AML-193 (cell line): ENCODE measurements at places on chromosomes 1 and 21.

DNA sequence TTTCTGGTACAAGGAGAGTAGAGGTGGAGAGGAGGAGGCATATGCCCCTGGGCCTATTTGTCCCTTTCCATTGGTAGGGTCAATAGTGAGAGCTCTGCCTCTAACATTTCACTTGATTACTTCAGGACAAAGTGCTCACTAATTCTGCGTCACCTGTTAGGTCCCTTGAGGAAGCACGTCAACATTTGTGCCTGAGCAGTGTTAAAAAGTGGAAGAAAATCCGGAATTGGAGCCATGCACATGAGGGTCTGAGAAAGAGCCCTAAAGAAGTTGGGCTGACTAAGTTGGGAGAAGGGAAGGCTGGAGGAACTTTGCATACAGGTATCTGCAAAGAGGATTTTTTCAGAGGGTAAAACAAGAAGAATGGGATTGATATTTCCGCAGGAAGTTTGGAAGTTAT is 1.9 kb downstream of the SLC25A44 start:
- no peak for DNase-seq

GRCh38 chr1:12138196-12139168 is 28.3 kb upstream of the TNFRSF1B start:
- DNase-seq, result no peak

GRCh38 chr1:225699336-225699735 is 46.4 kb upstream of the ENAH start:
- no peak for DNase-seq

DNA sequence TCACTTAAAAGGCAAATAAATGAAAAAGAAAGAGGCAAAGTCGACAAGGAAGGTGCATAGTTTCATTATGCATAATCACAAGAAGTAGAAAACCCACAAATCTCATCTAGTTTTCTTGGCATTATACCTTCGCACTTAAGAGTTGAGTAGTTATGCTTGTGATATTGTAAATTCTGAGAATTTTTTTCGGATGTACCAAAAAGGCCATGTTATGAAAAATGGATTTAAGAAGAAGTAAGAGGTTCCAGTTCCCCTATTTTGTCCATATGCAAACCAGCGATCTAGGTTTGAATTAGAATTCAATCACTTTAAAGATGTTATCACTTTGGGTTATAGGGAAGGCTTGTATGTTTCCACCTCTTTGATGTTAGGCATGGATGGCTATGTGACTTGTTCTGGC is 7.9 kb upstream of the ERICH3 start:
- no peak for DNase-seq

- DNase-seq, result no peak
Measured at GRCh38 chr1:8429549-8430110, 111.7 kb downstream of the SLC45A1 start.

DNA sequence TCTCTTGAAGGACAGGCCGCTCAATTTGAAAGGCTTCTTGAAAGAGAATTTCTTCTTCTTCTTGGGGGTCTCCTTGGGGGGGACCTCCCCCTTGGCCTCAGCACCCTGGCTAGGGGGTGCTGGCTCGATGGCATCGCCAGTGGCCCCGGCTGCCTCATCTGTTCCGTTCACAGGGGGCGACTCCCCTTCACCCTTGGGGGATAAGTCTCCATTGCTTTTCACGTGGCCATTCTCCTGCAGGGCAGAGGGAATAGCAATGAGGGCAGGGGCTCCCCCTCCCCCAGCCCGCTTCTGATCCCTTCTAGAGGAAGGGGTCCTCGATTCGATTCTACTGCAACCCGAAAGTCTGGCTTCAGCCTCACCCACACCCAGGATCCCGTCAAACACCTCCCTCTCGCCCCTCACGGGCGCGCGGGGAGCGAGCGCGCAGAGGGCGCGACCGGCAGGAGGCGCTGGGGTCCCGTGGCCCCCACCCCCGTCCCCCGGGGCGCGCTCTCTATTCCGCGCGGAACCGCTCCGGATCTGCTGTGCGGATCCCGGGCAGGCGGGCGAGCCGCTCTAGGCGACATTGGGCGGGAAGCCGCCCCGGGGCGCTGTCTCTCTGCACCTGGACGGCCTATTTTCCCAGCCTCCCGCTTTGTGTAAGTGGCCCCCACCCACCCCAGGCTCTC is 1.0 kb downstream of the MARCKSL1 start:
- peak; percentile 18 for DNase-seq

- DNase-seq, result no peak
Measured at GRCh38 chr1:114318961-114319360, 165.3 kb upstream of the SYT6 start.

DNA sequence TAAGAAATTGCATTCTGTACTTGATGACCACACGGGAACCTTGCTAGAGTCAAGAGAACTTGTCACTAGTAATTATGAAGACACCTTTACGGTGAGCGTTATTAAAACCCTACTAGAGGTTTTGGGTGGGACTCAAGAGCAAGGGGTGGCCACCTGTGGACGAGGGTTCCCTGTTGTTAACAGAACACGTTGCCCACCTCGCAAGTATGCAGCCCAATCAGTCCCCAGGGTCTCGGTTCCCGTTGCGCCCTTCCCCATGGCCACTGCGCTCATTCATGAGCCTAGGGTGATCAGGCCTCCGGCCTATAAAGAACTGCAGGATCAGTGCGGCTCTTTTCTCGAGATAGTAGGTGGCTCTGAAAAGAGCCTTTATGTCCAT is 30.2 kb upstream of the RNF187 start:
- no peak for DNase-seq

DNA sequence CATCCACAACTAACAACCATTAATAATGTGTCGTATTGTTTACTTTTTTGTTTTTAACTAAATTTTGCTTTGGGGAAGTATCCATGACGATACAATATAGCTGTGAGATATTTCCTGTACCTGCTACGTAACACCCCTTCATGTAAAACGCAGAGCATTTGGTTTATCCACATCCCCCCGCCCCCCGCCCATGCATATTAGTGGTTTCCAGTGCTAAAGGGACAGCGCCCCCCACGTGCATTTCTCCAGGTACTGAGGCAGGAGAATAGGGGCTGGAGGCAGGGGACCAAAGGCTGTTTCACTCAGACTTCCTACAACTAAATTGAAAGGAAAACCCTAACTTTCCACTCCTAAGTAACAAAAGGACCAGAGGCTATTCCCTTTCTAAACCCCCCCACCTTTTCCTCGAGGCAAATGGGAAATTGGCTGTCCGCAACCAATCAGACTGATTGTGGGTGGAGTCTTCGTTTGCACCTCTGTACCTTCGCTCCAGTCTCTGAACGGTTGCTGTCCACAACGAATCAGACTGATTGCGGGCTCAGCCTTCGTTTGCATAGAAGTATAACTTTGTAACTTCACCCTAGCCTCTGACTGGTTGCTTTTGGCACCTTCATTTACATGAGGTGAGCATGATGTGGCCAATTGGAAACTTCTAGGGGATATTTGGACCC is 12.2 kb upstream of the RIPK4 start:
- no peak for DNase-seq

DNA sequence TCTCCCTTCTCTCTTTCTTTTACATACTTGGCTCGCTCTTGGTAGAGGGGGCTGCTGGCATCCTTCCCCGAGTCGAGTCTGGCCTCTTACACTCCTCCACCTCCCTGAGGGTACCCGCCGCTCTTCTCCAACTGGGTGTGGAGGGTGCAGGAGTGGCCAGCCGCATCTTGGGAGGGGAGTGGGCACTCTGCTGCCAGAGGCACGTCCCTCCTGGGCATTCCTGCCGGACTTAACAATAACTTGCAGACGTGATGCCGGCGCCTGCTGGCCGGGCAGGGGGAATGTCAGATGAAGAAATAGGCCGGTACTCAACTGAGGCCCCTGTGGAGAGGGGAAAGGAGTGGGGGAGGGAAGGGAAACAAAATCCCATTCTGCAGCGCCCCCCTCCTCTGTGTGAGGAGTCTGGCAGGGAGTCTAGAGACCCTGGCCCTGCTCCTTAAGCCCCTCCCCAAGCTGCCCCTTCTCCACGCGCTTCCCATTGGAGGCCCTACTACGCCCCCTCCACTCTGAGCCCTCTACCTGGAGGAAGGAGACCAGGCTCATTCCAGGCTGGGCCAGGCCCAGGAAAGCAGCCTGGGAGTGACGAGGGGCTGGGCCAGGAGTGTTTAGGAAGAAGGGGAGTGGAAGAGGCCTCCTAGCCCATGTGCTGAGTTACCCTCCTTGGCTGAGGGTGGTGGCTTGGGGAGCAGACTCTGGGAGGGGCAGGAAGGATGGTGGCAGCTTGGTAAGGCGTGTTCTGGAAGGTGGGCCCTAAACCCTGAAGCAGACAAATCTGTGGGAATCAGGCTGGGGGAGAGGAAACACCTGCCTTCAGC is 1.8 kb downstream of the ATP2B4 start:
- DNase-seq, result no peak

DNA sequence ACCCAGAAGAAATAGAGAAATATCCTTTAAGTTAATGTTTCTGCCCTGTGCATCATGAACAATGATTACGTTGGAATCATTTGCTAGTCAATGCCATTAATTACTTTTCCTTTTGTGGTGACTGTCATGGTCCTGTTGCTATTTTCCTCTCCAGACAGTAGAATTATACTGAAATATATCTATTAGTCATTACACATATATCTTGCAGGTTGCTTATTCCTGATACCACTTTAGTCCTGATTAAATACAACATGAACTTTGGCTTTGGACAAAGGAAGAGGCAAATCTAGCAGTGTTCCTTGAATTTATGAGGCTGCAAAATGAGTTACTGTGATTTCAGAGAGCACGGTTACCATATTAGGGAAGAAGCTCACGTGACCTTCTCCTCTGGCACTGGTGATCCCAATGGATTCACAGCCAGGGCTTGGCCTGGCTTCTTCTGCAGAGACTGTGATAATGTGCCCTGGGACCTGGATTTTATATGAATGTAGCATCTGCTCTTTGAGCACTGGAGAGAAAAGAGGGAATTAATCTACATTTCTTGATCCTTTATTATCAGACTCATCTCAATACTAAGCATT is 12.4 kb upstream of the KRTAP19-8 start:
- no peak for DNase-seq

DNA sequence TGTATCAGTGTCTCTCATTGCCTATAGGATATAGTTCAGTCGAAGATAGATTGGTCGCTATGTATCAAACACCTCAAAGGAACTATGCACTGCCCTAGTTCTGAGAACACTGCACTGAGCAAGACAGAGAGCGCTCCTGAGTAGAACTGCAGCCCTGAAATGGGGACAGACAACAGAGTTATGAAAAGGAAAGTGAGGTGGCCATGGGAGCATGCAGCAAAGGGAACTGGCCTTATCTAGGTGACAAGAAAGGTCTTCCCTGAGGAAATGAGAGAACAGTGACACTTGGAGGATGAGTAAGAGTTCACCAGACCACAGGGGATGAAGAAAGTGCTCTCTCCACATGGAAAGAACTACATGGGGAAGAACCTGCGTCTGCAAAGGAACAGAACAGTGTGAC is 7.5 kb upstream of the G0S2 start:
- no peak for DNase-seq

GRCh38 chr1:4122513-4123160 is 222.6 kb upstream of the C1orf174 start:
- no peak for DNase-seq

GRCh38 chr1:112998592-112999235 is 42.7 kb upstream of the SLC16A1 start:
- peak; percentile 37 for DNase-seq

- DNase-seq, result no peak
Measured at GRCh38 chr1:27876341-27877114, 4.2 kb downstream of the THEMIS2 start.

GRCh38 chr1:56297904-56298303 is 281.5 kb downstream of the PLPP3 start:
- DNase-seq, result no peak

- DNase-seq, result no peak
Measured at GRCh38 chr1:200198236-200198635, 170.7 kb downstream of the NR5A2 start.

GRCh38 chr1:81029266-81029665 is 771.5 kb upstream of the ADGRL2 start:
- no peak for DNase-seq

- DNase-seq, result no peak
Measured at GRCh38 chr1:104064399-104064798, 314.7 kb downstream of the AMY1C start.

DNA sequence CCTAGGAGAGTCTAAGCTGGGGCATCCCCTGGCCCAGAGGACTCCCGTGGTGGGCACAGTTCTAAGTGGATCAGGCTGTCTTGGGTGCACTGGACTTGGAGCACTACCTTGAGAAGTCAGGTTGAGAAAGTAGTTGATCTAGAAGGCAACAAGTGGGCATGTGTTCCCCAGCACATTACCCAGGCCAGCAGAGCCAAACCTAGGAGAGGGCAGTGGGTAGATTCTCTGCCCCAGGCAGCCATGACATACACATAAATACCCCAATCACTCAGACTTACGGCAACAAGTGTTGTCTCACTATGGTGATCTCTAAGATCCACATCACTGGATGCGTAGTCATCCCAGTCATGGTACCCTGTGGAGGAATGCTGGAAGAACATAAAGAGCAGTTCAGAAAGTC is 1.6 kb upstream of the PMF1 start:
- DNase-seq, result no peak

GRCh38 chr1:92503926-92504285 is 17.2 kb upstream of the GFI1 start:
- DNase-seq, result no peak

DNA sequence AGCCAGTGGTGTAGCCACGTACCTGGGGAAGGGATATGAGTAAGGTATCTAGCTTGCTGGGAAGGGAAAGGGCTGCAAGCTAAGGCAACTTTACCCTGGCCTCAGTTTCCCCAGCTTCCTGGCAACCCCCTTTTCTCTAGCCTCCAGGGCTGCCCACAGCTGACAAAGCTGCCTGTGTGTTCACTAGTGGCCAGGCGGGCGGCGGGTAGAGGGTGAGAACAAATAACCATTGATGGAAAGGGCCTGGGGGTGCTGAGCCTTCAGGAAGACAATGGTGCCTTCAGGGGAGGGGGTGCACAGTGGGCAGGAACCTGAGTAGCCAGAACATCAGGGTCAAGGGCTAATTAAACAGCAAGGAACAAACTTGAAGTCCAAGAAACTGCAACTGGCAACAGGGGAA is 6.1 kb downstream of the CERS2 start:
- DNase-seq, result no peak

- DNase-seq, result no peak
Measured at GRCh38 chr1:59096501-59096900, 200.4 kb upstream of the FGGY start.

DNA sequence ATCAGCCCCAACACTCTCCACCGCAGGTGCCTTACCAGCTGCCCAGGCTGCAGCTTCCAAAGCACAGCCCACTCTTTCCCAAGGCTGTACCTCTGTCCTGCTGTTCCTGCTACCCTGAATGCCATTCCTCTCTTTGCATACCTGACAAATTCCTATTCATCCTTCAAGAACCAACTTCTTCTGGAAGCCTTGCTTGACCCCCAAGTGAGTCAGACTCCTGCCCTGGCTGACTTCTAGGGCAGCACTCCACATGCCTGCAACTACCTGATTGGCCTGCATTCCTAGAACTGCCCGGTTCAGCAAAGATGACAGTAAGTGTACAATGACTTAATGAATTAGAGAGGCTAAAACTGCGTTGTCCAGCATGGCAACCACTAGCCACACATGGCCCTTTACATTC is 20.8 kb upstream of the PDZK1IP1 start:
- DNase-seq, result no peak

GRCh38 chr1:117820694-117821381 is 108.6 kb downstream of the GDAP2 start:
- DNase-seq, result no peak

- DNase-seq, result no peak
Measured at GRCh38 chr1:213973129-213973528, 14.6 kb upstream of the PROX1 start.

GRCh38 chr1:81121306-81121705 is 679.4 kb upstream of the ADGRL2 start:
- peak; percentile 0 for DNase-seq

- DNase-seq, result no peak
Measured at GRCh38 chr1:17292299-17293160, 15.5 kb upstream of the PADI4 start.
